ENCODE measurements at places on chromosomes 7 and 10.

DNA sequence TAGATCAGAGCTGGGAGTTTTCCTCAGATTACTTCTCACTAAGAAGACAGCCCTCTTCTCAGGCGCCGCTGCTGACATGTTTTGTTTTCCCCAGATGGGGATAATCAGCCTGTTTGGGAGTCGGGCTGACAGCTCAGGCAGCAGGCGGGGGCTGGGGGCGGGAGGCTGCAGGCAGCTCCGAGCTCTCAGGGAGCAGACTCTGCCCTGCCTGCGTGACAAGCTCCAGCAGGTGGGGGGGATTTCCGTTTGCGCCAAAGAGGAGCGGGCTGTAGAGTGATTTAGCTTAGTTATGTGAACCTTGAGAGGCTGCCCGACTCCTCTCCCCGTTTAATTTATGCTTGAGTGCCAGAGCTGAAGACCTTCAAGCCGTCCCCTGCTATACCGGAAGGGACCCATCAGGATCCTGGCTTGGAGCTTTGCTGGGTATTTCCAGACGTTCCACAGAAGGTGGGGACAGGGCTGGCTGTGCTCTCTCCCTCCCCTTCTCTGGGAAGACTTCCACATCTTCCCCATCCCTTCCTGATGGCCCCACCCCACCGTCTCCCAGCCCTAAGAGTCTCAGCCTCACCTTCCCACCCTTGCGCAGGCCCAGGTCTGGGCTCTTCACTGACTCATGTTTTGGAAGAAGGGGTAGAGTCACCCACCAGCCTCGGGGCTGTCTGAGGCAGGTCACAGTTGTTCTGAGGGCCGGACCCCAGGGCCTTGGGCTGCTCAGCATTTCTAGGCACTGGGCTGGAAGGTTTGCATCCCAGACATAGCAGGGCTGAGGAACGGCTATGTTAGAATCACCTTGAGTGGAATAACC is 24.7 kb upstream of the ADCYAP1R1 start:
- no peak for DNase-seq

DNA sequence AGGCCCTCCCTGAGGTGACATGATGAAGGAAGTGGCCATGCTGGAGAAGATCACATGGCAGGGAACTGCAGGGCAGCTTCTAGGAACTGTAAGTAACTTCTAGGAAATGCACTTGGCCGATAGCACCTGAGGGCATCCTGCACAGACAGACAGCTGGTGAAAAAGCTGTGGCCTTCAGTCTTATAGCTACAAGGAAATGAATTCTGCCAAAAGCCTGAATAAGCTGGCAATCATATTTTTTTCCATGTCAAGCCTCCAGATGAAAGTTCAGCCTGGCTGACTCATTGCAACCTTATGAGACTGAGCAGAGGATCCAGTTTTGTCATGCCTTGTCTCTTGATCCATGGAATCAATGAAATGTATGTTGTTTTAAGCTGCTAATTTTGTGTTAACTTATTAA is 91.1 kb upstream of the CACNA2D1 start:
- peak; percentile 49 for DNase-seq

DNA sequence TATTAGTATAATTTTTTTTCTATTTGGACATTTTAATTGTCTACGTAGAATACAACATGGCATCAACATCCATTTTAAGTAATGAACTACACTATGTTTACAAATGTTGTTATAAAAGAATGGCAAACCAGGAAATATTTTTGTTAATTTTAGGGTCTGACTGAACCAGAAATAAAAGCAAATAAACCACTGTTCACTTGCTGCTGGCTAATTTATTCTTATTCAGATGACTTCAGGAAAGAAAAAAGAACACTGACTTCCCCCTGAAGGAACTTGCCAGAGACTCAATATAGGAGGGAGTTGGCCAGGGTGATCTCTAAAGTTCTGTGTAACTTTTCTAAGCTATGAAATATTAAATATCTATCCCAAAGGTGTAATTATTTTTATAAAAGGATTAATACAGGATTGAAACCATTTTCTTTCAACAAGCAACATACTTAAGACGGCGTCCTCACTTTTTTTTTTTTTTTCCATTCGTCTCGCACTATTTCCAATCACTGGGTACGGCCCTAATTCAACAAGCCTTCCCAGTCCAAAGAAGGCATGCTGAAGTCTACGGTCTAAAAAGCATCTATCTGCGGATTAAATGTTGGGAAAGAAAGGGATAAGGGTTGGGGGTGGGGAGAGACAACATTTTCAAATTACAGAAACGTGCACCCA is 1.2 kb downstream of the USP6NL start:
- DNase-seq = no peak

- DNase-seq = peak; percentile 95
Measured at GRCh38 chr7:41189866-41190265, 513.0 kb downstream of the INHBA start.

- no peak for DNase-seq
Measured at GRCh38 chr10:43037440-43037839, 39.4 kb upstream of the RET start.

GRCh38 chr7:4500812-4501211 is 181.3 kb upstream of the FOXK1 start:
- no peak for DNase-seq

- DNase-seq = peak; percentile 4
Measured at GRCh38 chr7:46058086-46058823, 137.2 kb upstream of the IGFBP3 start.

DNA sequence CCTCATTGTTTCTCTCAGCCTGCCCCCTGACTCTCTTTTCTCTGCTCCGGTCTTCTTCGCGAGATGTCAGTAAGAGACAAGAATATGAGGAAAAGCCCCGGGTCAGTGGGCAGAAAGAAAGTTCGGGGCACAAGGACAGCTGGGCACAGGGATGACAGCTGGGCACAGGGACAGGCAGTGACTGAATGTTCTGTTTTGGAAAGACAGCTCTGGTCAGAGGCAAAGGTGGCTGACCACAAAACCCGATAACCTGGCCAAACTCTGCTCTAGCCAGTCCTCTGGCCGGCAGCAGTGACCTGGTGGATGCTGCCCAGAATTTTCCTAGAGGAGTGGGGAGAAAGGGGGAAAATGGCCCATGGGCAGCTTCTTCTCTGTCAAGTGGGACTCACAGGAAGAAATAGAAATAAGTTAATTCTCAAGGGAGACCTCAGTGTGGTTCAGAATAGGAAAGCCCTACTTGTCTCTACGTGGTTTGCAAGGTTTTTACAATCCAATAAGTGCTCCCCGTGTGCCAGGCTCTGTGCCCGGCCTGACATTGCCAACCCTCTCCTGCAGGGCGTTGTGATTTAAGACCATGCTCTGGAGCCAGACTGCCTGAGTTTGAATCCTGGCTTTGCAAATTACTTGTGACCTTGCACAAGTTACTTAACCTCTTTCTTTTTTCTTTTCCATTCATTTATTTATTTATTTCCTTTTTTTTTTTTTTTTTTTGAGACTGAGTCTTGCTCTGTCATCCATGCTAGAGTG is 110.6 kb upstream of the ZNF716 start:
- DNase-seq = no peak

DNA sequence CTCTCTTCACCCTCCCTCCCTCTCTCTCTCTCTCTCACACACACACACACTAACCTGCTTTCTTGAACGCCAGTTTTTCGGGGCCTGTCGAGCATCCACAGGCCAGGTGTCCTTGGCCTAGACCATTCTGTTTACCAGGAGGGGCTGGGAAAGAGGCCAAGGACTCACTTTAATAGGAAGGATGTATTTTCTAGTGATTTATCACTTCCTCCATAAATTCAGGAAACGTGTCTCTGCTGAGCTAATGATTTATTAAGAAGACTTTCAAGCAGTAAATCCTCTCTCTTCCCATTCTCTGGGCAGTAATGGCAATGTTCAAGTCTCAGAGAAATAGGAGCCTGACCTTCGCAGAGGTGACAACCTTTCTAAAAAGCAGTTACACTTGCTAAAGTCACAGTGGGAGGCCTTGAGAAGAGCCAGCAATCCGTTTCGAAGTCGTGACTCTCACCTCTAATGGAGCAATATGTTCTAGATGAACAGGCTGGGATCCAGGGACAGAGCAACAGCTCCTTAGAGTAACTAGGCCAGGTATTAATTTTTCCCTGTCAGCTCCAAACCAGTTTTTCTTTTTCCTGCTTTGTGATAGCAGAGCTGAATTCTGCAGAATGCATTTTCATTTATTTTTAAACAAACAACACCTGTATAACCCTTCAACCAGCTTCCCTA is 1357.5 kb upstream of the SORCS1 start:
- no peak for DNase-seq

DNA sequence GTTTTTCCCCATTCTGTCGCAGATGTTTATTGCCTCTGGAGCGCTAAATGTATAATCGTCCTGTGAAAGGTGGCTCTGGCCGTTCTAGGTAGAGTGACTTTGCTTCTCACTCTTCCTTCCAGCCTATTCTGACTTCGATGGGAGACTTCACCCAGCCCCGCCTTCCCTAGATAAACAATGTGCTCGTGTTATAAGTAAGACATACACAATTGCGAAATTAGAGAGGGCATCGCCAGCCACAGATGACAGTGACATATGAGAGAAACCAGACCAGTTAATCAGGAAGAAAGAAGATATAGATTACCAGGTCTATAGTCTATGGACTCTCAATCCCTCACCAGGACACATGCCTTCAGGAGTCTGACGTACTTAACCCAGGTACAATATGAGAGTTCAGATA is 1050.5 kb upstream of the AUTS2 start:
- DNase-seq = no peak
